Foreskin keratinocyte (primary cell): ENCODE measurements at places on chromosomes 1 and 21. TPM values are rescaled to one million over a fixed set of nuclear protein-coding genes. Genes with fewer than 3 reads are reported as not detected.
A peak's percentile ranks its signal among the peaks of the same experiment; 100 is the strongest.

- DNase-seq = no peak
These were observed 120.6 kb downstream of the LYPLAL1 start for GRCh38 chr1:219294251-219294650.

Gene PCBP3
- 0.32 and 0.44 TPM in 2 replicates for total RNA-seq

DNA sequence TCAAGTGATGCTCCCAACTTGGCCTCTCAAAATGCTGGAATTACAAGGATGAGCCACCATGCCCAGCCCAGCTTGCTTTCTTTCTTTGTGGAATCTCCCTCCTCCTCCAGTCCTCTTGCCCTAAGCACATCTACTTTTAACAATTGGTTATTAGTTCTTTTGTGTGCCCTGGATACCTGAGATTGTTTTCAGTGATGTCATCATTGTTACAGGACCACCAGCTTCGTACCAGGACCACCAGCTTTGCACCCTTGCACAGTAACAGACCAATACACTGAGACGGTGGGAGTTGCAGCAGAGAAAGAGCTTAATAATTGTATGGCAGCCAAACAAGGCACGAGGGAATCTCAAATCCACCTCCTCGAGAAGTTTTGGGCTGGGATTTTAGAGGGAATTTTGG, 71.3 kb downstream of the CNIH3 start:
- no peak for DNase-seq

Gene HMGCS2
- not detected in 2 replicates for total RNA-seq

DNA sequence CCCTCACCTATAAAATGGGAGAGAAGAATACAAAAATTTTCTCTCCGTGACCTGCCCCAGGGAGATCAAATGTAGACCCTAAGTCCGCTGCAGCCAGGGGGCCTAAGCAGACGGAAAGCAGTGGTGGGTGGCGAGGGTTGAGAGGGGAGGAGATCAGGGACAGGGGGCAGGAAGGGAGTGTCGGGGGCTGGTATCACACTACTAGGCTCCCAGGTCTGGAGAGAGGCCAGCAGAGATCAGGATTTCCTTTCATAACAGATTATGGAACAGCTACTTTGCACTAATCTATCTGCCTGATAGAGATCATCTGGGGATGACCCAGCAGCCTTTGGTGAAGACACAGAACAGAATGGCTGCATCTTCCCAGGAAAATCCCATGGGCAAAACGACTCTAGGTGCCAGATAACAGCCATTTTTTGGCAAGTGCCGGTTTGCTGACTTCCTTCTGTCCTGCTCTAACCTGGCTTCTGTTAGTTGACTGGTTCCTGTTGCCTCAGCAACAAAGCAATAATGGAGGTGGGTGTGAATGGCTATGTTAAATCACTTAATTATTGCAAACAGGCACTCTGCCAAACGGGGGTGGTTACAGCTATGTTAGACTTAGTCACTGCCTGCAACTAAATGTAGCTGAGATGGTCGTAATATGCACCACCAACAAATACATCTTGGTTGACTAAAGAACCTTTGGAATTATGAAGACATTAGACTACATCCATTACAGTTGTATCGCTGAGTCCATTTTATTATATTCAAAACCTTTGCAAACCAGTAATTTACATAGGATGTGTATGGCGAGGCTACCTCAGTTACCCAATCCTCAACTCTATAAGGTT, 30.0 kb upstream of the EPS8L3 start:
- DNase-seq = peak; percentile 79
